Tibial artery (tissue), 4 donors: ENCODE measurements at places on chromosomes 3 and 15.

DNA sequence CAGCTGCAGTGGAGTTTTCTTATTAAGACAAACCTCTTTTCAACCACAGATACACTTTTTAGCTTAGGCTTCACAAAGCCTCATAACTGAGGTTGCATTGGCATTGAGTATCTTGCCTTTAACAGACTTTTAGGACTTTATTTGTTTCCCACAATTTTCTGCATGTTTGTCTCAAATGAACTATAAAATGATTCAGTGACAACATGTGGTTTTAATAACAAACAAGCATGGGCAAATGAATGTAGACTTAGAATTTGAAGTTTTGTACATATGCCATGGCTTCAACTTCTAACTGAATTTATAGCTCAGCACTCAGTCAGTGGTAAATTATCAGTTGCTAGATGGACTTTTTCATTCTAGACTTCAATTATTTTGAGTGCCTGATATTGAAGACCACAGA, 101.6 kb downstream of the SLC25A26 start:
- DNase-seq: no peak

DNA sequence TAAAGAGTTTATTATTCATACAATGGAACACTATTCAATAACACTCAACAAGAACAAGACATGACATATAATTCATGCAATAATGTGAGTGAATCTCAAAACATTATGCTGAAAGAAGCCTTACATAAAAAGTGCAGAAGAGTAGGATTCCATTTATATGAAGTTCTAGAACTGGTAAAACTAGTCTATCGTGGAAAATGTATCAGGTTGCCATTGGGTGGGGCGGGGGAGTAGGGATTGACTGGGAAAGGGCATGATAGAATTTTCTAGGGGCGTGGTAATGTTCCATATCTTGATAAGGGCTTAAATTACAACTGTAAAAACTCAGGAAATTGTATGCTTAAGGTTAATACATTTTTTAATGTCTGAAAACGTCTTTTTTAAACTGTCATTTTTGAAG, 247.9 kb downstream of the SATB1 start:
- no peak for DNase-seq

DNA sequence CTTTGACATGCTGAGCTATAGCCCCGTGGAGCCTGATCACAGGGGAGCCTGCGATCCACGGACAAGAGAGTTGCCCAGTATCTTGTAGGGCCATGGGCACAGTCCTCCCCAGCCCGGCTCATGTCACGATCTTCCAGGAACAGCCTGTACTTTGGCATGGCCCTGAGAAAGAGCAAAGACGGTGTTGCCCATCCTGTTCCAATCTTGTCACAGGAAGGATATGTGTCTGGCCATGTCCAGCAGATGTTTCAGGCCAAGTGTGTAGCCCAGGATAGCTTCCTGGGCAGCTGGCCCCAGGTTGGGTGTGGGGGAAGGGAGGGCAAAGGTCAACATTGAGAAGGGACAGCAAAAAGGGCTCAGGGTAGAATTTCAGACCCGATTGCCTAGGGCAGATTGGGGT, 17.0 kb upstream of the RPL29 start:
- no peak for DNase-seq

GRCh38 chr3:187567661-187568121, 102.5 kb downstream of the SST start:
- no peak for DNase-seq

- DNase-seq: no peak
Observed at GRCh38 chr3:132538072-132538471, 59.0 kb upstream of the ACKR4 start.

GRCh38 chr15:45287390-45287956, 35.4 kb downstream of the SLC28A2 start:
- DNase-seq: no peak

GRCh38 chr15:53625962-53626845, 133.3 kb downstream of the WDR72 start:
- no peak for DNase-seq

DNA sequence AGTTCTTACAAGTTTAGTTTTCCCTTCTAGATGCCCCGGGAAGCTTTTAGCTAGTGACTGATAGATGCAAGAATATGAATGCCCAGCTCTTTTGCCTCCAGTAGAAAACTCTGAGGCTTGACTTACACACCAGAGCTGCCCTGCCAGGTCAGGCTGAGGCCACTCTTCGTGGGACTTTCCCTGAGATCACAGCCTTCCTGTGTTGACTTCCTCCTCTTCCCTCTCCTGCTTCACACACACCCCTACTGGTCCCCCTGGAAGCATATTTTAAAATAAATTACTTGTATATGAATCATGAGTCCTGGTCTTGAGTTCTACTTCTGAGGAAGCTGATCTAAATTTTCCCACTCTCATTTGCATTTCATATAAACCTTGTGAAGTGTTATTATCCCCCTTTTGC, 413.7 kb downstream of the PDCD6IP start:
- DNase-seq: no peak

DNA sequence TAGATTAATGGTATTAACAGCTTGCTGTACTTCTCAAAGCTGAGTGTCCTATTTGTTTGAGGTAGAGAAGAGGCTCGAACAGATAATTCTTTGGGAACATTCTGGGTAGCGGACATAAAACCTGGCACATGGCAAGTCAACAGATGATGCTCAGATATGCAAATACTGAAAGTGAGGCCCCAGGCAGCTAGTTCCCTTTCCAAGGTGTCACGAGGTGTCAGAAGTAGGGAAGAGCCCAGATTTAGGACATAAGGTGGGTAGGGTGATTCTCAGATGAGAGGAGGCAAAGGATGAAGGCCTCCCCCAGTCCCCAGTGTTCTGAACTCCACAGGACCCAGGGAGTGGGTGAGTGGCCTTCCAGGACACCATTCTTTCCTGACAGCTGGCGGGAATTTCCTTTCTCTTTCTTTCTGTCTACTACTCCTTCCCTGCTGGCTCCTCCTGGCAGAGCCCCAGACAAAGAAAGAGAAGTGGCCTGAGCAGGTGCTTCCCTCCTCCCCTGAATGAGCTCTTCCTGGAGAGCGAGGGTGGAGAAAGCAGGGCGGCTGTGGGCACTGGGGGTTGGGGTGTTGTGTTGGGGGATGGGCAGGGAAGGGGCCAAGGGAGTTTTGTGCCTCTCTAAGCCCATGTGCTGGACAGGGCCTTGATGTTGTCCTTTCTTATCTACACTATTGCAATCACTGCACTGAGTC, 87.5 kb downstream of the CORO2B start:
- no peak for DNase-seq

DNA sequence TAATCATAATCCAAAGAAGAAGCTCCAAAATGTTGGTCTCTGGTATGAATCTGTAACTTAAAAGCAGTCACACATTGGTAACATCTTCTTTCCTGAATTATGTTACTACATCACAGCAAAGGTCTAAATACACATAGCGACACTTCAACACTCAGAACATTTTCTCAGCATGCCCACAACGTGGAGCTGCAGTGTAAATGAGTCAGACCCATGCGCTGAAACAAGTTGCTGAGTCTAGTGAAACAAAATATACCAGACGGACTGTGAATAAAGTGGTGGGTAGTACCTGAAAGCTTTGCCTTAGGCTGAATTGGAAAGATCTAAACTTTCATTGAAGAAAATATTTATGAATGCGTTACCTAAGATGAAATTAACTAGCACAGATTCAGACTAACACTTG, 33.2 kb upstream of the GOLGA8B start:
- DNase-seq: no peak

DNA sequence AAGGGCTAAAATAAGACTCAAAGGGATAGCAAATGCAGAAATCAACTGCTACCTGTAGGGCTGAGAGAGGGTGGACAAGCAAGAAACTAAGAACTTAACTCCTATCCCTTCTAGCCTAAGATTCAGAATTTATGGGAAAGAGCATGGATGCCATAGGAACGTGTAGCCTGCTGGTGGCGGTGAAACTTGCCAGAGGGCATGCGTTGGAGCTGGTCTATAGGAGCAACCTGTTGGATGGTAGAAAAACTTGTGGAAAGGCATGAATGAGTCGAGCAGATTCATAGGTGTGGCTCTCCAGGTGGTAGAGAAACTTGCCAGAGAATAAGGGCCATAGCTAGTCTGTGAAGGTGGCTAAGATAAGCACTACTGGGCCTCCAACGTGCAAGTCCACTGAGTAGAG, 137.2 kb downstream of the DOCK3 start:
- DNase-seq: no peak

GRCh38 chr3:37477711-37478487, 303.5 kb upstream of the LRRFIP2 start:
- no peak for DNase-seq

DNA sequence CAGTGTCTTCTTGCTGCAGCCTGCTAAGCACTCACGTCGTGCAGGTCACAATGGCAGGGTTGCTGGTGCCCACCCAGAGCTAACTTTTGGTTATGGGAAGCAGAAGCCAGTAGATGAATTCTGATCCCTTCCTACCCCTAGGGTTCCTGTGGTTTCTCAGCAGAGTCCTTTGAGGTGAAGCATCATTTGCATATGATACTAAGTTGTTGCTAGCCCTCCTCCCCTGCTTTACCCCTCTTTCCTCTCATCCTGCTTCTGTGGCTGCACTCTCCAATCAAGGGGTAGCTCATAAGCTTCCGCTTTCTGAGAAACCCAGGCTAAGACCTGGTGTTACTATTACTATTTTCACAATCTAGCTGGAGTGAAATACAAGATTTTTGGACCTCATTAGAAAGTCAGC, 22.1 kb upstream of the HEG1 start:
- DNase-seq: no peak

DNA sequence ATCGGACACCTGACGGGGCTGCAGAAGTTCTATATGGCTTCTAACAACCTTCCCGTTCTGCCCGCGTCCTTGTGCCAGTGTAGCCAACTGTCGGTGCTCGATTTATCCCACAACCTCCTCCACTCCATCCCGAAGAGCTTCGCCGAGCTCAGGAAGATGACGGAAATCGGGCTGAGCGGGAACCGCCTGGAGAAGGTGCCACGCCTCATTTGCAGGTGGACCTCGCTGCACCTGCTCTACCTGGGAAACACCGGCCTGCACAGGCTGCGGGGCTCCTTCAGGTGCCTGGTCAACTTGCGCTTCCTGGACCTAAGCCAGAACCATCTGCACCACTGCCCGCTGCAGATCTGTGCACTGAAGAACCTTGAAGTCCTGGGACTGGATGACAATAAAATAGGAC, 9.8 kb upstream of the LRRC34 start:
- DNase-seq: no peak

- no peak for DNase-seq
Observed at GRCh38 chr15:91186904-91187656, 87.0 kb downstream of the SV2B start.

GRCh38 chr3:148240351-148240750, 457.4 kb upstream of the AGTR1 start:
- DNase-seq: no peak

GRCh38 chr3:103818800-103819199, 1384.0 kb downstream of the ZPLD1 start:
- no peak for DNase-seq

- DNase-seq: no peak
Observed at GRCh38 chr3:125079675-125080045, 23.9 kb upstream of the HEG1 start.

DNA sequence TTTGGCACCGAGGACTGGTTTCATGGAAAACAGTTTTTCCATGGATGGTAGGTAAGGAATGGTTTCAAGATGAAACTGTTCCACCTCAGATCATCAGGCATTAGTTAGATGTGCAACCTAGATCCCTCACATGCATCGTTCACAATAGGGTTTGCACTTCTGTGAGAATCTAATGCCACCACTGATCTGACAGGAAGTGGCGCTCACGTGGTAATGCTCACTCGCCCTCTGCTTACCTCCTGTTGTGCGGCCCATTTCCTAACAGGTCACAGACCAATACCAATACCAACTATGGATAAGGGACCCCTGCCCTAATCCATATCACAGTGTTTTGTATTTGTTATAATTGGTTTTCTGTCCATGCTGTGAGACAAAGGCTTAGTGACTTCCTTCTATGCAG, 58.9 kb downstream of the SLMAP start:
- DNase-seq: no peak
